ENCODE measurements at places on chromosomes 16 and 17.

DNA sequence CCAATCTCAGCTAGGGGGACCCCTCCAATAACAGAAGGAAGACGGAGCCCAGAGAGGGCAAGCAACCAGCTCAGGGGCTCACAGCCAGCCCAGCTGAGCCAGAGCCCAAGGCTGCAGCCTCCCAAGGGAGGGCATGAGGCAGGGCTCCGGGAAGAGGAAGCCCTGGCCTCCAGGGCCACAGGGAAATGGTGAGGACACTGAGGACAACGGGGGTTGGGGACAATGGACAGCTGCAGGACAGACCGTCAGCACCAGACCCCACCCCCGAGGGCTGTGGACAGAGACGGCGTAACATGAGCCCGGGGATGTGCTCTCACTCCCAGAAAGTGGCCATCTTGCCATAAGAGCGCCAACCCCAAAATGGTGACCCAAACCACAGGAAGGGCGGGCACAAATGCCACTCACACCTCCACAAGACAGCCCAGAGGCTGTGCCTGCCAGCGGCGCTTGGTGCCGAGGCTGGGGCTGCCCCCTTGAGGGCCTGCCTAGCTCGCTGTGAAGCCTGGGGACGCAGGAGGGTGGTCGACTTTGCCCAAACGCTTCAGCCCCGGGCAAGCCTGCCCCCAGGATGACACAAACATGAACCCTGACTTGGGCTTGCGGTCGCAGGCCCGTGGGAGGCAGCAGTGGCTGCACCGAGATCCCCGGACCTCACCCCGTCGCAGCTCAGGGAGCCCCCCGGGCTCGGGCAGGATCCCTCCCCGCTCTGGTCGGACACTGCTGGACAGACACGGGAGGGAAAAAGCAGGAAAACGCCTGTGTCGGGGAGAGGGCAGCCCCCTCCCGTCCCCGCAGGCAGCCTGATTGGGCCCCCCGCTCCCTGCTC lies 10.5 kb downstream of the PIMREG start:
- no peak for DNase-seq

DNA sequence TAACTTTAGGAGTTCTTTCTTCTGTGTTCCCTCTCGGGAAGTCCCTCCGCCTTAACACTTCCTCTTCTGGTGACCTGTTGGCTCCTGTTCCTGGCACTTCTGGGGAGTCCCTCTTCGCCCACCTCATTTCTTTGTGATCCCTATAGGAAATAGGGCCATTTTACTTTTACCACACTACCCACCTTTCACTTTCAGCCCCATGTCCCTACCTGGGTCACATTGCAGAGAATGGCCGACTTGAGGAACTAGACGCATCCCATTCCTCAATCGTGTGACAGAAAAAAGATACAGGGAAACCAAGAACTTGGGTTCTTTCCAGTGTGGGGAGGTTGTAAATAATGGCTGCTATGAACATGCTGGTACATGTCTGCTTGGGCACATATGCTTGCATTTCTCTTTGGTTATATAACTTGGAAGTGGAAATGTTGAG lies 6.6 kb downstream of the IL21R start:
- no peak for DNase-seq

DNA sequence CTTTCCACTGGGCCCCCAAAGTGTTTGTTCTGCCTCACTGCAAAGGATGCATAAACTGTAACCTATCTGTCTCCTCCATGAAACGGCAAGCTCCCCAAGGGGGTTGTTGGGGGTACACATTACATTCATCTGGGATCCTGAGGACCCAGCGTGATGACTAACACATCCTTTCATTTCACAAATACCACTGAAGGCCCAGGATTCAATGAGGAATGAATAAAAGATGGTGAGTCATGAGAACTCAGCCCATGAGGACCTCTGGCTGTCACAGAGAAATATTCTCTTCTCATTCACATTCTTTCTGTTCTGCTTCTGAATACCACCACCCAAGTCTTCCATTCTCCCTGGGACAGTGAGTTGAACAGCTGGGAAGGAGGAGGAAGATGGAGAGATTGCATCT lies 149.8 kb downstream of the RBFOX3 start:
- no peak for DNase-seq

DNA sequence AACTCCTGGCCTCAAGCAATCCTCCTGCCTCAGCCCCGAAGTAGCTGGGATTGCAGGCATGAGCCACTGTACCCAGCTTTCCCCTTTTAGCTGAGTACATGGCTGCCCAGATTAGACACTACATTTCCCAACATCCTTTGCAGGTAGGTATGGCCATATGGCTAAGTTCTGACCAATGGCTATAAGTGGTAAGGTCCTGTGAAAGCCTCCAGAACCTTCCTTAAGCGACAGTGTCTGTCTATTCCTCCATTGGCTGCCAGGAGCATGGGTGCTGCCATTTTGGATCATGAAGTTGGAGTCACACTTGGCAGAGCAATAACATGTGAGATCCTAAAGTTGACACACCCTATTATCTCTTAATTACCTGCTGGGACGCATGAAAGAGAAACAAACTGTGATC lies 24.4 kb upstream of the CRHR1 start:
- DNase-seq, result no peak
